Frontal cortex (tissue), 4 donors: ENCODE measurements at places on chromosomes 16 and 17. TPM values are rescaled to one million over a fixed set of nuclear protein-coding genes. Genes with fewer than 3 reads are reported as not detected.

DNA sequence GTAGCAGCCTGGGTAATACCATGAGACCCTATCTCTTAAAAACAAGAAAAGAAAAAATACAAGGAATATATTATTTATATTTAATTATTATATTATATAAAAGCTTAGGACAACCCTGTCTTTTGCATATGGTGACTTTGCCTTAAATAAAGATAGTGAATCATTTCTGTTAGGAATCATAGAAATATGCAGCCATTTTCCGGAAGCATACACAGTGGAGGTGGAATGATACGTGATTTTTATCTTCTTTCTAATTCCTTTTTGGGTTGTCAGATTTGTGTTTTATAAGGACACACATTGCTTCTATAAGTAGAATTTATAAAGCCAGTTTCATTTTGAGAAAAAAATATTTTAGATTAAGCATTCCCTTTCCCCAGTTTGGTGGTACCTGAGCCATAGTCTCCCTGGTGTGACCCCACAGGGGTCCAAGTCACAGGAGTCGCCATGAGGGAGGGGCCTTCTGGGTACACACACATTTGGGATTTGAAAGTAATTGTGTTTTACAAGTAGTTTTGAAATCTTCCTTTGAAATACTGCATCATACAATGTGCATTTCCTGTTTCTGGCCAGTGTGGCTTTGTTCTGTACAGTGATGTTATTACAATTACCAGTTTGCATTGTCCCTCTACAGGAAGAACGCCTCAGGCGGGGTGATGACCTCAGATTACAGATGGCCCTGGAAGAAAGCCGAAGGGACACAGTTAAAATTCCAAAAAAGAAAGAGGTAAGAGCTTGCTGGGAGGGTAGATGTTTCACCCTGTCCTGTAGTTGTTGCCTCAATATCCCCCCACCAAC lies 50.9 kb downstream of the B9D1 start:
- no peak for DNase-seq

DNA sequence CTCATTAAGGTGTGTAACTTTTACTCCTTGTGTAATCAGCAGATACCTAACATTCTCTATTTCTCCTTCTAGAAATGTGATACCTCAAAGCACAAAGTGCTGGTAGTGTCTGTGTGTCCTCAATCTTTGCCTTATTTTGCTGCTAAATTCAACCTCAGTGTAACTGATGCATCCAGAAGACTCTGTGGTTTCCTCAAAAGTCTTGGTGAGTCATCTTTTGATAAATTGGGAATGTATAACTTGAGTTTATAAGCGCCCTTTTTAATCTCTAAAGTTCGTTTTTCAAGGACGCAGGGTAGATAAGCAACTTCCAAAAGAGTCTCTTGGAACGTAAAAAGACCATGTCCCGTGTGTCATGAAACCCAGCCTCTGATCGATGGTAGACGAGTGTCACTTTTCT lies 10.2 kb downstream of the NARF start:
- DNase-seq, result no peak

DNA sequence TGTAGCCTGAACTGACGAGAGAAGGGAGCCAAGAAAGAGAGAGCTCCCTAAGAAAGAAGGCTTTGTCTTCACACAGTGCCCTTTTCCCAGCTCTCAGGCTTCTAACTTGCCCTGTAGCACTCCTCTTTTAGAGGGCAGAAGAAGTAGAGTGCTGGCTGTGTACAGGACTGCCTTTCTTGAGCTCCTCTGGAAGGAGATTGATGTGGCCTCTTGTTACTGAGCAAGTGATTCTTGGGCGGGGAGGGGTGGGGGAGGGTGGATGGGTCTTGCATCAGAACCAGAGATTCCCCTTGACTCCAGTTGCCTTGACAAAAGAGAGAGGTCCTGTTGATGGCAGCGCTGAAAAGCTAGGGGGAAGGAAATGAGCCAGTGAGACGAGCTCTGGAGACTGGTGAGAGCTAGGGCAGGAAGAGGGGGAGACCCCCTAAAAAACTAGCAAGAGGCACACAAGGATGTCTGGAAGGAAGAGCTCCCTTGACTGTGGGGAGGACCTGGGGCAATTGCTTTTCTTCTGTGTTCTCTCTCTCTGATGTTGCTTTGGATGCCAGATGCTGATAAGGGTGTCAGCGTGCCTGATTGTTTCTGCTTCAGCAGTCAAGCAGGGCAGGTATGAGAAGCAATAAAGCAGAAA lies 18.4 kb downstream of the GPR179 start:
- no peak for DNase-seq

DNA sequence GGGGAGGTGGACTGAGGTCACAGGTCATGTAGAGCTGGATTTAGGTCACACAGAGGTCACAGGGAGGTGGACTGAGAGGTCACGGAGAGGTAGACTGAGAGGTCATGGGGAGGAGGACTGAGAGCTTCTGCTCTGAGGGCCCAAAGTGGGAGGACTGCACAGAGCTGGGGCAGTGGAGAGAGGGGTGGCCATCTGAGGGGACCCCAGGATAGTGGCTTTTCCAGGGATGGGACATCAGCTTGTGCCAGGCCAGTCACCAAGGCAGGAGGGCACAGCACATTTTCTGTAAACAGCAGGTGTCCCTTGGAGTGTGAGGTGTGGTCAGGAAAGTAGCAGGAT lies 26.1 kb upstream of the JPT2 start:
- no peak for DNase-seq

GRCh38 chr16:11309895-11310633 lies 28.9 kb upstream of the PRM1 start:
- no peak for DNase-seq

DNA sequence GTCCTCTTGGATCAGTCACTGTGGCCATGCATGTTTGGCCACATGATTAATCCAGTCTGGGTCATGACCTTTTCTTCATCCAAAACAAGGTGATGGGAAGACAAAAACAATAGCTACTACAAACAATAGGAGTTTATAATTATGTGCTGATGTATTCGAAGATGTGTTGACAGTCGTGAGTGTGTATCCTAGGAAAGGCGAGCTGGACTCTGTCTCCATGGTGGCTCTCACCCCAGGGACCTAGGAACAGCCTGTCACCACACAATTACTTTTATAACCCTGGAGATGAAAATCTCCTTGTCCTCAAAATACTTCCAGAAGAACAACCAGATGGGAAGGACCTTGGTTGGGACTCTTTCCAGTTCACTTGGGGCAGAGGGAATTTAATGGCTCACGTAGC lies 9.8 kb upstream of the PLK1 start:
- no peak for DNase-seq

The TMIGD1 gene
- not detected for total RNA-seq

The HCFC1R1 gene
- total RNA-seq, result 15.5 TPM

The IKZF3 gene
- total RNA-seq, result 0.41 TPM
